ENCODE measurements at places on chromosomes 7 and 10.

- no peak for DNase-seq
These were observed 540.6 kb downstream of the ZWINT start for GRCh38 chr10:55820478-55820877.

DNA sequence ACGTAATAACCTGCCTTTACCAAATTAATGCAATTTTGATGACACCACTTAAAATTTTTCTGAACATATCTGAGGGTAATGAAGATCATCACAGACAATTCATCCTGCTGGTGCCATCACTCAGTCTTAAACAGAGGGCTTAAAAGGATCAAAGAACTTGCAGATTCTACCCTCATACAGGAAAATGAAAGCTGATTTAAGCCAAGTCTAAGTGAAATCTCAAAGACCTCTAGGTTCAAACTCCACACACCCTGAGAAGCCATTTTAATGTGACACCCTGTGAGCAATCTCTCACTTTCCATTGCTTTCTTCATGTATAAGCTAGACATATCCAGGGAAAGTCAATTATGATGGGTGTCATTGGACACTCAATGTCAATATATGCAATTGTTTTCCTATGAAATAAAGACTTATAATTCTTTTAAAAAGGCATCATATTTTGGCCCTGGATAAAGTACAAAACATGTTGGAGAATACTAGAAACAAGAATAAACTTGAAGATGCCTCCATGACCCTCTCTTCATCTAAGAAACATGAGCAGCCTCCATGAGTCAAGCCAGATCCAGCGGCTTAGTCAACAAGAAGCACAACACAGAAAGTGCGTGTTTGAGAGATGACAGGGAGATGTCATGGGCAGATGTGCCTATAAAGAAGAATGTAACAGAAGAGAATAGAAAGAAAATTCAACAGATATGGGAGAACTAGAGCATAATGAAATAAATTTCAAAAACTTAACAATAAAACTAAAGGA lies 291.9 kb downstream of the PARD3 start:
- DNase-seq, result no peak

DNA sequence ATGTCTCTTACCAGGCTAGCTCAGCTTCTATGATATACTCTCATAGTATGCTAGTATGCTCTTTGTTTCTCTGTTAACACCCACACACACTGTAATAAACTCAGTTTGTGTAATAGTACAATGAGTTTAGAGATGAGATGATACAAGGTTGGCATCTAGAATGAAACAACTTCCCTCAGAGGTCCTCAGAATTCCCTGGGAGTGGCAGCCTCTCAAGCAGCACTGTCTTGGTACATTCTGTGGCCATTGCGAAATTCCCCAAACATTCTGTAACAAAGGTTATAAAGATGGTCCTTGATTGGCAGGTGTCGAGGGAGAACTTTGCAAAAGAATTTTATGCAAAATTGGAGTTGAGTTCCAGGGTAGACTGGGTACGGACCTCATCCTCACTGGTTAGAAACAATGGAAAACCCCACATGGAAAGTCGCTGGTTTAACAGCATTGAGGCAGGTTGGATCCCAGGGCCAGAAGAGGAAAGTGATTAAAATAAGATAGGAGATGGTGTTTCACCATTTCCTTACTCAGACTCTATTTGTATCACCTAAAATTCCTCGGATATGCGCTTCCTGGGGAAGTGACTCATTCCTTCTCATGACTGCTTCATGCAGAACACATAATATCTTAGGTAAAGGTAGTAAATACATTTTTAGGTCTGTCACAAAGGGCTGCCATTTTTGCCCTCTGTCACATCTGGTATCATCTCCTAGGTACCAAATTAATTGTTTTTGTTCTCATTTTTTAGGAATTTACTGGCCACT lies 657.8 kb downstream of the SORCS1 start:
- no peak for DNase-seq

- no peak for DNase-seq
These were observed 951.5 kb upstream of the C7orf33 start for GRCh38 chr7:147639037-147639436.

Measured in spinal cord (tissue), 10 donors.